ENCODE measurements at places on chromosomes 1 and 21. TPM values are rescaled to one million over a fixed set of nuclear protein-coding genes. Genes with fewer than 3 reads are reported as not detected.

DNA sequence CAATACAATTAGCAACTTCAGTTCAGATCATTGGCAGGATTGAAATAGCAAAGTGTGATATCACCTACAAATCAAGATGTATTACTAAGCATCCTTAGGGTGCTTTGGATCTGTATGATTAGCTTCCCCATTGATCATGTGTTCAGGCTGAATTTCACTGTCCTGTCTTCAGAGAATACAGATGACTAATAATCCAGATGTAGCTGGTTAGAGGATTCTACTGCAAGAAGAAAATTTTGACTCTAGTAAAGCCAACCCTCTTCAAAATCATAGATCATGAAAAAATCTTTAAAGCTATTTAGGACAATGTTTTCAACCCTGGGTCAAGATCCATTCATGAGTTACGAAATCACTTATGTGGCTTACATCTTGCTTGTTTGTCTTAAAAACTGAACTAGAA is 184.4 kb downstream of the PTGER3 start:
- DNase-seq, result no peak
- no peaks in the 10 kb centered on the region for H3K4me1 ChIP-seq
- no peak overlapping the region for H3K4me3 ChIP-seq
- no peak overlapping the region for H3K27ac ChIP-seq
- H3K27me3 ChIP-seq, result peaks cover 25% of the 10 kb centered on the region

LCE3E gene
- not detected for total RNA-seq

TSSK3 gene
- 2.2 TPM for total RNA-seq

DNA sequence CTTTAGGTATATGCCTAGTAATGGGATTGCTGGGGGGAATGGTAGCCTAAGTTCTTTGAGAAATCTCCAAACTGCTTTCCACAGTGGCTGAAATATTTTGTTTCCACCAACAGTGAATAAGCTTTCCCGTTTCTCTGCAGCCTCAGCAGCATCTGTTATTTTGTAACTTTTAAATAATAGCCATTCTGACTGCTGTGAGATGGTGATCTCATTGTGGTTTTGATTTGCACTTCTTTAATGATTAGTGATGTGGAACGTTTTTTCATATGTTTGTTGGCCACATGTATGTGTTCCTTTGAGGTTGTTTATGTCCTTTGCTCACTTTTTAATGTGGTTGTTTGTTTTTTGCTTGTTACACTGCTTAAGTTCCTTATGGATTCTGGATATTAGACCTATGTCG is 237.4 kb downstream of the CENPF start:
- no peaks in the 10 kb centered on the region for H3K27me3 ChIP-seq
- no peak for DNase-seq
- no peak overlapping the region for H3K27ac ChIP-seq
- H3K4me3 ChIP-seq, result no peak overlapping the region
- no peaks in the 10 kb centered on the region for H3K4me1 ChIP-seq

GRCh38 chr1:97647776-97648175 is 273.1 kb downstream of the DPYD start:
- no peak for DNase-seq
- H3K4me1 ChIP-seq, result peaks cover 4% of the 10 kb centered on the region
- H3K27me3 ChIP-seq, result no peaks in the 10 kb centered on the region

GRCh38 chr1:235277709-235278108 is 50.3 kb downstream of the ARID4B start:
- no peak overlapping the region for H3K27ac ChIP-seq
- no peak overlapping the region for H3K4me3 ChIP-seq
- H3K27me3 ChIP-seq, result no peaks in the 10 kb centered on the region
- DNase-seq, result no peak
- no peaks in the 10 kb centered on the region for H3K36me3 ChIP-seq
- peaks cover 23% of the 10 kb centered on the region for H3K4me1 ChIP-seq

DNA sequence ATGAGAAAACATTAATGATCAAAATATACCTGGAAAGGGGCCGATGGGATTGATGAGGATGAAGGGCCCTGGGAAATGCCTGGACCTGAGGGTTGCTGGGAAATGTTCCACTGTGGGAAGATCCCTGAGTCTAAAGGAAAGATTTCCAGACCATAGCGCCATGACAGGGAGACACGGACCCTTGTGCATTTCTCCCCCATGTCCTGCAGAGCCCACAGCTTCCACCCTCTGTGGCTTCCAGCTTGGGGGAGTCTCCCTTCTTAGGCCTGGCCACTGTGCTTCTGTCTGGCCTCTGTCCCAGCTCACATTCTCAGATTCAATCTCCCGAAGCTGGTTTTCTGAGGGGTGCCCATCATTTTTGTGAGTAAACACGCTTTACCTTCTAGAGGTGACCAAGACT is 1.0 kb upstream of the PRAMEF12 start:
- DNase-seq, result no peak
- no peaks in the 10 kb centered on the region for H3K36me3 ChIP-seq
- no peaks in the 10 kb centered on the region for H3K4me1 ChIP-seq
- H3K27me3 ChIP-seq, result peaks cover 28% of the 10 kb centered on the region

GIPC2 gene
- total RNA-seq, result not detected

DNA sequence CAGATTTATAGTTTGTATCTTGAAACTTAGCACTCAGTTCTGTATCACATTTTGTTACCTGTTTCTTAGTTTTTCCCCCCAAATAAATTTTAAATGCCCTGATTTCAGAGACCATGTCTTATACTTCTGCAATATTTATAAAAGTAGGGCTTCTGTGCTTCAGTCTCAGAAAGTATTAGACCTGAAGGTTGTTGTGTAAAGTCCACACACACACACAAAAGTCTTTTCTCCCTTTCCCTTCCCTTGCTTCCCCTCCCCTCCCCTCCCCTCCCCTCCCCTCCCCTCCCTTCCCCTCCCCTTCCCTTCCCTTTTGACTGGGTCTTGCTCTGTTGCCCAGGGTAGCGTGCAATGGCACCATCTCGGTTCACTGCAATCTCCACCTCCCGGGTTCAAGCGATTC is 41.0 kb upstream of the KCNK1 start:
- H3K4me1 ChIP-seq, result no peaks in the 10 kb centered on the region
- no peaks in the 10 kb centered on the region for H3K36me3 ChIP-seq
- H3K27ac ChIP-seq, result no peak overlapping the region
- peaks cover 47% of the 10 kb centered on the region for H3K27me3 ChIP-seq
- H3K4me3 ChIP-seq, result no peak overlapping the region

ROR1 gene
- total RNA-seq, result 10.8 TPM

AGT gene
- total RNA-seq, result 0.16 TPM

- DNase-seq, result peak; percentile 32
- peak overlapping the region; percentile 88 for H3K4me3 ChIP-seq
- peaks cover 27% of the 10 kb centered on the region for H3K4me1 ChIP-seq
- H3K36me3 ChIP-seq, result no peaks in the 10 kb centered on the region
- H3K27ac ChIP-seq, result no peak overlapping the region
Observed at GRCh38 chr1:235650341-235651169, 971 bp upstream of the GNG4 start.

THEM5 gene
- not detected for total RNA-seq

MRPL39 gene
- total RNA-seq, result 39.0 TPM

NR1I3 gene
- total RNA-seq, result not detected

C1QB gene
- not detected for total RNA-seq

GRCh38 chr1:192443616-192444015 is 126.8 kb downstream of the RGS21 start:
- H3K4me3 ChIP-seq, result no peak overlapping the region
- DNase-seq, result no peak
- H3K27ac ChIP-seq, result no peak overlapping the region
- H3K27me3 ChIP-seq, result peaks cover 5% of the 10 kb centered on the region
- no peaks in the 10 kb centered on the region for H3K36me3 ChIP-seq

VHLL gene
- 0.77 TPM for total RNA-seq

GRCh38 chr21:29215709-29216108 is 83.0 kb upstream of the BACH1 start:
- no peaks in the 10 kb centered on the region for H3K27me3 ChIP-seq
- H3K36me3 ChIP-seq, result no peaks in the 10 kb centered on the region
- H3K4me1 ChIP-seq, result no peaks in the 10 kb centered on the region
- DNase-seq, result no peak

GRCh38 chr1:38053416-38054091 is 7.0 kb upstream of the POU3F1 start:
- H3K4me3 ChIP-seq, result no peak overlapping the region
- H3K36me3 ChIP-seq, result no peaks in the 10 kb centered on the region
- no peak overlapping the region for H3K27ac ChIP-seq
- H3K4me1 ChIP-seq, result peaks cover 53% of the 10 kb centered on the region

- DNase-seq, result no peak
- peaks cover 30% of the 10 kb centered on the region for H3K4me1 ChIP-seq
- peak overlapping the region; percentile 97 for H3K4me3 ChIP-seq
- peaks cover 4% of the 10 kb centered on the region for H3K36me3 ChIP-seq
Observed at GRCh38 chr1:11058595-11059154, 1.1 kb downstream of the SRM start.

All from neural crest cell (in vitro differentiated cells).